Esophagus squamous epithelium (tissue), 5 donors: ENCODE measurements at places on chromosomes 13 and 19. TPM values are rescaled to one million over a fixed set of nuclear protein-coding genes. Genes with fewer than 3 reads are reported as not detected.

DNA sequence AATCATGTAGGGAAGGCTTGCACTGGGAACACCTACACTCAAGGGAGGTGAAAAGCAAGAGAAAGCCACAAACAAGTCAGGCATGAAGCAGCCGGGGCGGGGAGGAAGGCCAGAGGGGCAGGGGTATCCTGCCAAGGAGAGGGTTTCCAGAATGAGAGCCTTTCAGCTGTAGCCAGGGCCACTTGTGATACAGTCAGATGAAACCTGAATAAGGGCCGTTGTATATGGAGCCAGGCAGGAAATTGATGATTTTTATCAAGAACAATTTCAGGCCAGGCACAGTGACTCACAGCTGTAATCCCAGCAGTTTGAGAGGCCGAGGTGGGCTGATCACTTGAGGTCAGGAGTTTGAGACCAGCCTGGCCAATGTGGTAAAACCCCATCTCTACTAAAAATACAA, 4.4 kb downstream of the TRPM4 start:
- H3K4me3 ChIP-seq: no peak overlapping the region
- H3K4me1 ChIP-seq: peaks cover 58% of the 10 kb centered on the region
- H3K36me3 ChIP-seq: no peaks in the 10 kb centered on the region

DNA sequence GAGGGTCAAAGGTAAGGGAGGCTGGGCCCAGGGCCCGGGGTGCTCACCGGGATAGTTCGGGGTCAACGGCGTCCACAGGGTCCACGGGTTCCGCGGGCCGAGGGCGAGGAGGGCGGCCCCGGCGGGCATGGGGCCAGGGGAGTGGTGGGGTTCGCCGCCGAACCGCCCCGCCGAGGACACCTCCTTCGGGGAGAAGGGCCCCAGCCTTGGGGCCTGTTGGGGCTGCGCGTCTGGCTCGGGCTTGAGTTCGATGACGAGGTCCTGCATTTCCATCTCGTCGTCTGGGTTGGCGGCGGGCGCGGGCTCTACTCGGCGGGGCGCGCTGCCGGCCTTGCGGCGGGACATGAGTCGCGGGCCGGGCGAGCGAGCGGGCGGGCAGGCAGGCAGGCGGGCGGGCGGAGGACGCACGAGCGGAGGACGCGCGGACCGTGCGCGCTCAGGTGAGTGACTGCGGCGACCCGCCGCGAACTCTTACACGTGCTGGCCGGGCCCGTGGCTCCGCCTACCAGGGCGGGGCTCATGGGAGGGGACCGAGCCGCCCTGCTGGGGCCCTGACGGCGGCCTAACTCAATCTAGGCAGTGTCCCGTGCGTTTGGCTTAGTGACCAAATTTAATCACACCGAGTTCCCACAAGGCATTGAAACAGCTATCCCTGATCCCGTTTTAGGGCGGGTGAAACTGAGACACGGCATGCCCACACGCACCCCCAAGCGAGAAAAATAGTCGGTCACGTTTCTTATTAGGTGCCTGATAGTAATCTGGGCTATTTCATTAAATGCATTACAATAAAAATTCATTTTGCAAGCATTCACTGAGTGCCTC, at the start of gene ZNF296:
TSS of gene ZNF296 (minus strand) at position 450 of the 822 bp plus-strand sequence. CDS start at position 345, 105 bp downstream.
- peaks cover 92% of the 10 kb centered on the region for H3K4me1 ChIP-seq
- peak; percentile 26 for DNase-seq
- peaks cover 6% of the 10 kb centered on the region for H3K36me3 ChIP-seq
- peak within 1 kb of the TSS; percentile 80 for H3K4me3 ChIP-seq
- peak within 1 kb of the TSS; percentile 95 for H3K27ac ChIP-seq

GRCh38 chr19:48466561-48467325, 2.4 kb upstream of the CYTH2 start:
- H3K4me1 ChIP-seq: peaks cover 27% of the 10 kb centered on the region
- H3K27me3 ChIP-seq: no peaks in the 10 kb centered on the region
- H3K4me3 ChIP-seq: no peak overlapping the region
- no peak overlapping the region for H3K27ac ChIP-seq
- no peak for DNase-seq

GRCh38 chr13:97498419-97498818, 64.5 kb downstream of the RAP2A start:
- no peaks in the 10 kb centered on the region for H3K4me1 ChIP-seq
- DNase-seq: no peak
- no peak overlapping the region for H3K4me3 ChIP-seq
- no peaks in the 10 kb centered on the region for H3K27me3 ChIP-seq
- no peaks in the 10 kb centered on the region for H3K36me3 ChIP-seq
- no peak overlapping the region for H3K27ac ChIP-seq

GRCh38 chr19:38654628-38655055, 7.2 kb downstream of the ACTN4 start:
- no peaks in the 10 kb centered on the region for H3K36me3 ChIP-seq
- no peak for DNase-seq
- no peak overlapping the region for H3K4me3 ChIP-seq
- no peaks in the 10 kb centered on the region for H3K27me3 ChIP-seq
- H3K4me1 ChIP-seq: peaks cover 68% of the 10 kb centered on the region

The CGB5 gene
- total RNA-seq: not detected

The VSTM2B gene
- total RNA-seq: not detected

GRCh38 chr13:84649853-84650252, 767.6 kb upstream of the SLITRK1 start:
- no peak for DNase-seq
- H3K4me1 ChIP-seq: no peaks in the 10 kb centered on the region
- no peaks in the 10 kb centered on the region for H3K36me3 ChIP-seq

DNA sequence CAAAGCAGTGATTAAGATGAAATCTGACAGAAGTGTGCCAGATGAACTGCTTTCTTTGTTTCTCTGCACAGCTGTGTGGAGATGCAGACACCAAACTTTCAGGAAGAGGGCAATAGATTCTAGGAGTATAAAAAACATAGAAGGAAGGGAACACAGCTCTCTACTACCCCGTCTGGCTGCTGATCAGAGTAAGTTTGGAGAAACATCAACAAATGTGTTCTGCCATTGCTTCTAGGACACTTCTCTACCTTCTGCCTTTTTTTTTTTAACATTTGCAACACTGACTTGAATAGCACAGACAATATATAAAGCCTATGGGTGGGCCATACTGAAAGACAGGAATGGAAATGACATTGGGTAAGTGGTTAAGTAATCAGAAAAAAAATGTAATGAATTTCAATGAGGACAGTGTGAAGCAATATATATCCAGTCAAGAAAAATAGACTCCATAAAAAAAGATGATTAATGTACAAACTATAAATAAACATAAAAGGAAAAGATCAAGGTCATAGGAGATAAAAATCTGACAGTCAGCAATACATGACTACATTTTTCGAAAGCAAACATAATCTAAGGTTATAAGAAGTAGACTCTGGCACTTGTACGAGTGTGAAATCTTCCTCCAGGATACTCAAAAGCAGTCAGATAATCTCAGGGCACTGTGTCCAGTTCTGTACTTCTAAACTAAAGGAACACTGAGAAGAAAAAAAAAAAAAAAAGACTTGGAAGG, 21.4 kb downstream of the NUFIP1 start:
- no peak overlapping the region for H3K27ac ChIP-seq
- peaks cover 8% of the 10 kb centered on the region for H3K36me3 ChIP-seq
- H3K4me3 ChIP-seq: no peak overlapping the region
- H3K27me3 ChIP-seq: no peaks in the 10 kb centered on the region

GRCh38 chr13:43364210-43365038, 341.0 kb downstream of the DNAJC15 start:
- no peaks in the 10 kb centered on the region for H3K27me3 ChIP-seq
- H3K27ac ChIP-seq: no peak overlapping the region
- no peak for DNase-seq
- no peaks in the 10 kb centered on the region for H3K36me3 ChIP-seq
- H3K4me3 ChIP-seq: peak overlapping the region; percentile 5
- H3K4me1 ChIP-seq: no peaks in the 10 kb centered on the region

DNA sequence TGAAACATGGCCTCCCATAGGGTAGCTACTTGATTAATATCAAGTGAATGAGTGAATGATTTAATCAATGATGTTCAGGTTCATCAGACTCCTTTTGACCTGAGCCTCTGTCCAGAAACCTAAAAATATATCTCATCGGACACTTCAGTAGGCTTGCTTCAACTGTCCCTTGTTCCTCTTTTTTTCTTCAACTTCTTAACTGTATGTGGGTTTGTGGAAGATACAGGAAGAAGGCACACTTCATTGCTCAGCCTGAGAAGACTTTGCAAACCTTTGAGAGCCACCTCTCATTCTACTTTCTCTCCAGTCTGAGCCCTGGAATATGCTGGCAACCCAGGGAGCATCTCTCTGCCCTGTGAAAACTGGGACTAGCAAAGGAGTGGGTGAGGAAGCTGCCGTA, 557.0 kb downstream of the FGF9 start:
- no peak for DNase-seq
- no peaks in the 10 kb centered on the region for H3K4me1 ChIP-seq
- H3K36me3 ChIP-seq: no peaks in the 10 kb centered on the region

The NLRP12 gene
- total RNA-seq: 0.59 TPM

DNA sequence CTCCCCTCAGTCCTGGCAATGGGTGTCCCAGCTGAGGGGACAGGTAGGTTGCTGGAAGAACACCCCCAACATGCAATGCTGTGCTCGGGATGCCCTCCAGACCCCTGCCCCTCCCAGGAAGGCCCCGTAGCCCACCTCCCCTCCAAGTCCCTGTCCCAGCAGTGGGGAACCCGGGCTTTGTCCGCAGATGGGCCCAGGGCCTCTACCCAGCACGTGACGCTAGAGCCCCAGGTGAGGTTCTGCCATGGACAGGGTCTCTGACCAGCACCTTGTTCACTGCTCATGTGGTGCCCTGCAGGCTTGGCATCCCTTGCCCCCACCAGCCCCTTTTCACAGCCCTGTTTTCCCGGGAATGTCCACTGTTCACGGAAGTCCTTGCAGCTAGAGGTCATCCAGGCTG, 220.0 kb upstream of the SGCG start:
- no peaks in the 10 kb centered on the region for H3K4me1 ChIP-seq
- no peaks in the 10 kb centered on the region for H3K36me3 ChIP-seq
- no peak overlapping the region for H3K4me3 ChIP-seq
- no peak for DNase-seq

DNA sequence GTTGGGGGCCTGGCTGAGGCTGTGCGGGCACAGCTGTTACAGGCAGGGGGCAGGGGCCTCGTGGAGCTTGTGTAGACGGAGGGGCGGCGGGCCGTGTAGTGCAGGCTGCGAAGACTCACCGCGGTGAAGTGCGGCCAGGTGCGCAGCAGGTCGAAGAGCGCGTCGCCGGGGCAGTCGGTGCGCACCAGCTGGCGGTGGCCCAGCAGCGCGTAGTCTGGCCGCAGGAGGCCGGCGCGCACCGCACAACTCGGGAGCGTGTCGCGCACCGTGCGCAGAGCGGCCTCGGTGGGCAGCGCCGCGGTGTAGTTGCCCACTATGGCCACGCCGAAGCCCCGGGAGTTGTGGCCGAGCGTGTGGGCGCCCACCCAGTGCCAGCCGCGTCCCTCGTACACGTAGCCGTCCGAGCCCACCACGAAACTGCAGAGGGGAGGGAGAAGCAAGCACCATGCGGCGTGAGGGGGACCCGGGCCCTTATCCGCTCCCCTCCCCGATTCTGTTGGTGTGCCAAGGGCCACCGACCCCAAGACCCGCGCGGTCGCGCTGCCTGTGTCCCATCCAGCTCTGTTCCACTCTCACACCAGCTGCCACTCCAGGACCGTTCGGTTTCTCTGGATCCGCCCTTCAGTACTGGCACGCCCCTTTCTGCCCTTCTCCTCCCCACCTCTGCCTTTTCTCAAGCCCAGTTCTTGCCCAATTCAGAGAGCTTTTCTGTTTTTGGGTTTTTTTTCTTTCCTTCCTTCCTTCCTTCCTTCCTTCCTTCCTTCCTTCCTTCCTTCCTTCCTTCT, 5.4 kb upstream of the RASAL3 start:
- H3K36me3 ChIP-seq: no peaks in the 10 kb centered on the region
- H3K27ac ChIP-seq: no peak overlapping the region
- H3K4me3 ChIP-seq: peak overlapping the region; percentile 42
- H3K27me3 ChIP-seq: no peaks in the 10 kb centered on the region

The CACTIN gene
- 15.9 TPM for total RNA-seq
